ENCODE measurements at places on chromosomes 3 and 15.
A peak's percentile ranks its signal among the peaks of the same experiment; 100 is the strongest.

- DNase-seq = no peak
These were observed 100.8 kb upstream of the CHMP2B start for GRCh38 chr3:87126321-87126720.

- DNase-seq = no peak
These were observed 30.3 kb downstream of the CDC25A start for GRCh38 chr3:48157950-48158376.

GRCh38 chr3:171556574-171557145 lies 96.5 kb upstream of the TNIK start:
- DNase-seq = peak; percentile 23

GRCh38 chr3:190279690-190280089 lies 42.6 kb downstream of the CLDN1 start:
- no peak for DNase-seq

DNA sequence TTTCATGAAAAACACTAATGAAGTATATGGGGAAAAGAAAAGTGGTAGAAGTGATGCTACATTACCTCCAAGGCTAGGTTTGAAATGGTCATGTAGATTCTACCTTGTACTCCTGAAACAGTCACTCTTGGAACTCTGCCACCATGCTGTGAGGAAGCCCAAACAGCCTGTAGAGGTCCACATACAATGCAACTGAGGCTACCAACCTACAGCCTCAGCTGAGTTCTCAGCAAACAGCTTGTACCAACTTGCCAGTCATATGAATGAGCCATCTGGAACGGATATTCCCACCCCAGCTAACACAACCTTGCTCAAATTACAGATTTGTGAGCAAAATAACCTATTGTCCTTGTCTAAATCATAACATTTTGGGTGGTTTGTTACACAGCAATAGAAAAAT lies 193.5 kb downstream of the ULK4 start:
- DNase-seq = peak; percentile 38

DNA sequence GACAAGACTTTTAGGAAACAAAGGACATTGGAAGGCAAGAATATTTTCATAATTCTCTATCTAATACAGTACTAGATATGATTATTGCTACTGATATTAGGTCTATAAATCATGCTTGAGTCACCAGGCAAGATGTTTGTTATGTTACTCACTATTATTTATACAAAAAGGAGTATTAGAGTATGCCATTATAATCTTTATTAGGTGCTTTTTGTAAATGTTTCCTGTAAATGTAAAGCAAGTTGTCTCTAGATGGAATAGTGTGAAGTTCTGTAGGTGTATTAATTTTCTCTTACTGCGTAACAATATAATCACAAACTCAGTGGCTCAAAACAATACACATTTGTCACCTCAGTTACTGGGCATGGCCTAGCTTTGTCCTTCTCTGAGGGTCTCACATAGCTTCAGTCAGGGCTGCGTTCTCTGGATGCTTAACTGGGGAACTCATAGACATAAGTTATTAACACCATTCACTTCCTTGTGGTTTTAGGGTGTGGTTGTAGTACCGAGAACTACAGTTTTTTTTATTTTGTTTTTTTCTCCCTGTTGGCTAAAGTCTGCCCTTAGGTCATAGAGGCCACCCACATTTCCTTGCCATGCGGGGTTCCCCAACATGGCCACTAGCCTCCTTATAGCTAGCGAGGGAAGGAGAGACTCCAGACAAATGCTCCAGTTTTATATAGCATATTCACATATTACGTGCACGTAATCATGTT lies 20.3 kb upstream of the MAP3K13 start:
- DNase-seq = no peak

DNA sequence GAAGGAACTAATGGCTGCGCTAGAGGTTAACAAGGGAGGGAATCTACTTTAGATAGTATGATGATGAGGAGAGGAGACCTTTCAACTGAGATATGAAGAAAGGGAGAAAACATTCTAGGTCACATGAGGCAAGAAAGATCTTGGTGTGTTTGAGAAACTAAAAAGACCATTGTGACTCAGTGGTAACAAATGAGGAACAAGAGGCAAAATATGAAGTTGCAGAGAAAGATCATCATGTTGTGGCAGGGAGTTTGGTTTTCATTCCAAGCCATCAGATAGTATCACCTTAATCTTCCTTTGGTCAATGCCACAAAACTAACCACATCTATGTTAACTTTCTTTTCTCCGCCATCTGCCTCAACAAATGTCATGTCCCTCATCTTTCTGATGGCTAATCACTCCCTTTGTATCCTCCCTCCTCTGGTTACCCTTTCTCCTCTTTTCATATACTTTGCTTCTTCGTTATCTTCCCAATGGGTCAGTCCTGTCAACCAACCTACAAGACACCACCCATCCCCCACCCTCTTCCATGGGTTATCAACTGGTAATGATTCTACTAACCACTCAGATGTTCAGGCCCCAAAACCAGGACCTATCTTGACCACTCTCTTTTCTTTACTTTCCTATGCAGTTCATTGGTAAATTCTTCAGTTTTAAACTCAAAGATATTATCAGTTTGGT lies 2.4 kb upstream of the PDCD6IP start:
- no peak for DNase-seq

- DNase-seq = no peak
These were observed 10.8 kb downstream of the GATA2 start for GRCh38 chr3:128482175-128482574.

GRCh38 chr3:126983276-126983652 lies 349 bp downstream of the PLXNA1 start:
- no peak for DNase-seq

- no peak for DNase-seq
These were observed 12.4 kb upstream of the CD47 start for GRCh38 chr3:108103040-108103751.

- DNase-seq = no peak
These were observed 142.8 kb upstream of the STT3B start for GRCh38 chr3:31389939-31390338.

GRCh38 chr15:56844471-56844870 lies 74.0 kb upstream of the TCF12 start:
- DNase-seq = no peak

DNA sequence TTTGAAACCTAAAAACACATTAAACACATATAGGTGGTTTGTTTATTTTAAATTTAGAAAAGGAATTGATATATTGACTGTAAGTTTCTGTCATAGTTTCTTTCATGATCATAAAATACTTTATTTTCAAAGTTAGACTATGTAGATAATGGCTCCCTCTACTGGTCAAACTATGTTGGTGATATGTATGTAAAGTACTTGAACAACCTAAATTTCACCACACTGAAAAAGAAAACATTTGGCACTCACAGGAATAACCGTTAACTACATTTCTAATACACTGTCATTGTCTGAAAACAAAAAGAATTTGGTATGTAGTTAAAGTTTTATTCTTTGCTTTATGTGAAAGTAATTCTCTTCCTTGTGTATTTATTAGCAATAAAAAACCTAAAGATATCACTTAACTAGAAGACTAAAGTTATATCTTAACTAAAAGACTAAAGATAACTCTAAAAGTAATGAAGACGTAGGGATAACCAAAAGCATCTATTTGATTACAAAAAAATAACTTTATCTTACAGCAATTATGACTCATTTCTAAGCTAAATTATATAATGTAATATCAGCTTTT lies 427.5 kb downstream of the VGLL3 start:
- peak; percentile 2 for DNase-seq

DNA sequence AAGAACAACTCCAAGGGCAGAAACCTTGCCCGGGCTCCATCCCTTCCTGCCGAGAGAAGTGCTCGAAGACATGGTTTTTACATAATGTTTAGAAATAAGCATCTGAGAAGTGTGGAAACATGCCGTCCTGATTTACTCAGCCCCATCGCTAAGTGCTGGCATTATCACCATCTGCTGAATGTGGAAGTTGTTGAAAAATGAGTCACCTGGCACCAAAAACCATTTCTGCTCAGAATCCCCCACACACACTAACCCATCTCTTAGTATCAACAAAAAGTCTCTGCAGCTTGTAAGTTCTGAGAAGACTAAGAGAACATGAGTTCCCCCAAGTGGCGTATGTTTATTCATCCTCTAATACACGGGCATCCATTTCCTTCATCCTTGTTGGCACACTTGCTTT lies 51.0 kb upstream of the ARL8B start:
- DNase-seq = no peak

DNA sequence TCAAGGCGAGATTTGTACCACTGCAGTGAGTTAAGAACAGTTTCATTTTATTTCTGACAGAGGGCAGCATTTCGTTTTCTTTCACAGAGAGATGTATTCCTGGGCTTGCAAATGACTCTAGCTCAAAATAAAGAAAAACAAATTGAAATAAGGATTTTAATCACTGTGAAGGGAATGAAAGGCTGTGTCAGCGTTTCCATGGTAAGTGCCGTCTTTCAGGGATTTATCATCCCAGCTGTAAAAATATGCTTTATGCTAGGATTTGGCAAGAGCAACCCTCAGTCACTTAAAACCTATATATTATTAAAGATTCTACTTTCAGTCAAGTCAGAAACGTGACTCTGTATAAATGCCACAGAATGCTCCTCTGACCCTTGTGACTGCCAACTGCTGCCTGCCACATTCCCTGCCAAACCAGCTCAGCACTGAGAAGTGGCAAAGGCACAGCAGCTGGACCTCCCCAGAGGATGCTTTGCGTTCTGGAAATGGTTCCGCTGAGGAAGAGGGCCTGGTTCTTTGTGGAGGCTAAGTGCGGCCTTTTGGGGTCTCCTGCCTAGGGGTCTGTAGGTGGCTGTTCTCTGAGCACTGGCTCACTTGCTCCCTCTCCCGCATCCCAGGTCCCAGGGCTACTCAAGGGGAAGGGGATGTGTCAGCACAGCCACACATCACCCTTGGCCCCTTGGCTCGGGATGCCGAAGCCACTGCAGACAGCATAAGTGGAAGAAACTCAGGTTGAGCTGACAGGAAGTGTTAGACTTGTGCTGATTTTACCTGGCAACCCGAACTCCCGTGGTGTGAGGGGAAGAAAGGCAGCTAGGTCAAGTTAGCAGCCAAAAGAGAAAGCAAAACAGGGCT lies 56.6 kb upstream of the POMGNT2 start:
- peak; percentile 16 for DNase-seq

DNA sequence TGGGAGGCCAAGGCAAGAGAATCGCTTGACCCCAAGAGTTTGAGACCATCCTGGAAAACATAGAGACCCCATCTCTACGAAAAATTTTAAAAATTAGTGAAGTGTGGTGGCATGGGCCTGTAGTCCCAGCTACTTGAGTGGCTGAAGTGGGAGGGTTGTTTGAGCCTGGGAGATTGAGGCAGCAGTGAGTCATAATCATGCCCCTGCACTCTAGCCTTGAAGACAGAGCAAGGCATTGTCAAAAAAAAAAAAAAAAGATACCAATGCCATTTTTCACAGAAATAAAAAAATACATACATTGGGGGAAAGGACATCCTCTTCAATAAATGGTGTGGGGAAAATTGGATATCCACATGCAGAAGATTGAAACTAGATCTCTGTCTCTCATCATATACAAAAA lies 74.6 kb downstream of the CERS3 start:
- no peak for DNase-seq

DNA sequence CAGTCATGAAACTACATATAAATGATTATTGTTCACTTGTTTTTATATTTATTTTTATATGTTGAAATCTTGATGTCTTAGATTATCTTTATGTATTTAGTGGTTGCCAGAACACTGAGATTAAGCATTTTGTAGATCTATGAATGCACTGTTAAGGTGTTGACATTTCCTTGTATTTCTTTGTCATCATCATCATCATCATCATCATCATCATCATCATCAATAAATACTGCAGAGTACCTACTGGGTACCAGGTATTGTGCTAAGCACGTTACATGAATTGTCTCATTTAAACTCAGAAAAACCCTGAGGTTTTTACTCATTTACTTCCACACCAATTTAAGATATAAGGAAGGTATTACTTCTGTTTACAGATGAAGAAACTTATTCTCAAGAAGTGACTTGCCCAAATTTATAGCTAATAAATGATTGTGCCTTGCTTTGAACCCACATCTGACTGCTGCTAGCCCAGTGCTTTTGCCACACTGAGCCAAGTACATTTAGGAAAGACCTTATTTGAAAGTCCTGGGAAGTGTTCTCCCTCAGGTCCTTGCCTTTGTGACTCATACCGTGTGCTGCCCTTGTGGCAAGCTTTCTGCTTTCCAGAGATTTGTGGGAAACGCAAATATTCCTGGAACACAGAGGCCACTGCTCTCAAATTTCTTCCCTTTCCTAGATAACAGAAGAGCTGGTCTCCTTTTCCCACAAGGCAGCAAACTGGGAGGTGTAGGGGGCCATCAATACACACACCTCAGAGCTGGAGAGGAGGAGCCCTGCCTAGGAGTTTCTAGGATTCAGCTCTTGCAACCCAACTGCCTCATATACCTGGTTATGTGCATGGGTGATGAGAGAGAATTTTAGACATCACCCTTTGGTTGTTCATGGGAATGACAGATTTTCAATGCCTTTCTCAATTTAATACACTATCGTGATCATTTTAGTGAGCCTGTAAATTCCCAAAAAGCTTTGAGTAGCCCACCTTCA lies 115.4 kb upstream of the C15orf61 start:
- no peak for DNase-seq

DNA sequence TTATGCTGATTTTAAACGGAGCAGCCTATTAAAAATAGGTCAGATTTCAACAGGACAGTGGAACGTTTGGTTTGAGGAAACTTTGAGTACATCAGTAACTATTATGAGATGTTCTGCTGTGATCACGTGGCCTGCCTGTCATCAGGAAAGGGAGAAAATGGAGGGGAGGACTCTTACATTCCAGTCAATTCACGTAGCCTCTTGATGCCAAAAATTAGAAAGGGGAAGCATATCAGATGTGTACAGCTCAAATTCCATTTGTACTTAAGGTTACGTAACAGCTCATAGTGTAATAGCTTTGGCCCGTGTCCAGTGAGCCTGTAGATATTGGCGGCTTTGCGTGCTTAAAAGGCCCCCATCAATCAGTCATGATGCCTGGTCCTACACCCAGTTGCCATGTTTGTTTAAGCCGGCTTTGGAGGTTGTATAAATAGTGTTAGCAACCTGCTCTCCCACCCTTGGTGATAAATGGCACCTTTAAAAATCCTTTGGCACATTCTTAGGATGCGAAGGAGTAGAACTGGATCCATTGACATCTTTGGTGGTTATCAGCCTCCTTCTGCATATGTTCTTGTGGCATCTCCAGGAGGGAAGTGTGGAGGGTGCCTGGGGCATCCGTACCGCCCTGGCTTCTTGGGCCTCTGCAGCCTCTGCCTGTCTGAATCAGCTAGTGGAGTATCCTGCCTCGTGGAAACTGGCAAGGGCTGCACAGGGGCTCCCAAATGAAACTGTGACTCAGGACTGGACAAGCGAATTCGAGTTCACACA lies 163.9 kb downstream of the THSD4 start:
- no peak for DNase-seq

GRCh38 chr3:29313981-29314726 lies 33.3 kb downstream of the RBMS3 start:
- no peak for DNase-seq

GRCh38 chr3:132641837-132642538 lies 17.6 kb downstream of the ACAD11 start:
- peak; percentile 61 for DNase-seq

DNA sequence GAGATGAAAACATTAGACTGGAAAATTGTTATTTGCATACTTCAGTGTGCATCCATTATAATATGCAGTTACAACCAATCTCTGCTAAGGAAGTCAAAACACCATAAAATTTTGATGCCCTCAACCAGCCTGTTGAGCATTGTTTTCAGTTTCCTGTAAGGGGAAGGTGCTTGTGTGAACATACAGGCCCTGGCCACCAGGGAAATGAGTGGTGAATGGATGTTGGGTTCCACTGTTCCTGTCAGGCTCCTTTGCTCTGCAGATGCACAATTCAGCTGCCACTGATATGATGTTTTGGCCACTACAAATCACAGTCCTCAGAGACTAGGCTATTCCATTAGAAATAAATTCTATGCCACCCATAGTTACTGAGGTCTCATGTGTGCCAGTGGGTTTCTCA lies 184.6 kb downstream of the SYNPR start:
- DNase-seq = no peak

GRCh38 chr15:63396152-63396928 lies 14.7 kb upstream of the CA12 start:
- no peak for DNase-seq
